ENCODE measurements at places on chromosomes 6 and 20.

DNA sequence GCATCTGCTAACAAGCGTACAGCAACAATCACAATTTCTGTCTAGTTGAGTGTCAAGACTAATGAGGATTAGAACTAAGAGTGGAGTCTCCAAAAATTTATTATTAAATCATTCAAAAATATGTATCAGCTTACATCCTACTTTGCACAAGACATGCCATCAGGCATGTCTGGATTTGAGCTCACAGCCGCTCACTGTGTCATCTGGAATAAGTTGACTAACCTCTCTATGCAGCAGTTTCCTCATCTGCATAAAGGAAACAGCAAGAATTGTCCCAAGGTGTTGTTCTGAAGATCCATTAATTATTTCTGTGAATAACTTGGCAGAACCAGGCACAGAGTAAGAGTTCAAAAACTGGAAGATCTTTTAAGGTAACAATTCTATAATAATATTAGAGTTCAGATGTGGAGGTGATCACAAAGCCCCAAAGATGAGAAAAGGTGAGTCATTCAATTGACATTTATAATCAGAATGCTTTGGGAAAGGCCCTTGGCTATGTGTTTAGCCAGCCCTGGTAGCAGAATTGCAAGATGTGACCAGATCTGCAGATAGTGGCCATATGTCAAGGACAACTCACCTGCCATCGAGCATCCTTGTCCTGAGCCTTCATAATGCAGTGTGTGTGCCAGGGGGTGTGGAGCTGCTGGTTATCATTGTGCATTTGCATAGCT, 264.0 kb downstream of the FOXA2 start:
- H3K27ac ChIP-seq = no peak overlapping the region
- no peaks in the 10 kb centered on the region for H3K4me1 ChIP-seq
- H3K27me3 ChIP-seq = no peaks in the 10 kb centered on the region
- H3K4me3 ChIP-seq = no peak overlapping the region
- no peaks in the 10 kb centered on the region for H3K36me3 ChIP-seq

GRCh38 chr6:162525181-162525580, 202.4 kb downstream of the PRKN start:
- H3K27me3 ChIP-seq = no peaks in the 10 kb centered on the region
- no peaks in the 10 kb centered on the region for H3K36me3 ChIP-seq
- DNase-seq = no peak
- no peak overlapping the region for H3K27ac ChIP-seq
- no peak overlapping the region for H3K4me3 ChIP-seq

DNA sequence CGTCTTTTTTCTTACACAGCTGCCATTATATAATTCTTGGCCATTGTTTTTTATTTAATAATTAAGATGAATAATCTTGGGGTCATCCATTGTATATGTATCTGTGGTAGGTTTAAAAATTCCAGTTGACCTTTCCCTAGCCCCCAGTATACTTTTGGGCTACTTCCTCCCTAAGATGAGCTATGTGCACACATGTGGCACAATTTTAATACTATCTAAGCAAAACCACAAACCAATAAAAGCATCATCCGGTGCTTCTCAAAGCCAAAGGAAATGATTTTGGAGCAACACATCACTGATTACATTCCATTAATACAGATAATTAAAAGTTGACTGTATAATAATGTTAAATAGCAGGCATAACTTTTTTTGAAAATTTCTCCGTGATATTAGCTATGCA, 161.2 kb downstream of the ATXN1 start:
- no peaks in the 10 kb centered on the region for H3K27me3 ChIP-seq
- no peak overlapping the region for H3K4me3 ChIP-seq
- no peaks in the 10 kb centered on the region for H3K36me3 ChIP-seq
- H3K4me1 ChIP-seq = no peaks in the 10 kb centered on the region

DNA sequence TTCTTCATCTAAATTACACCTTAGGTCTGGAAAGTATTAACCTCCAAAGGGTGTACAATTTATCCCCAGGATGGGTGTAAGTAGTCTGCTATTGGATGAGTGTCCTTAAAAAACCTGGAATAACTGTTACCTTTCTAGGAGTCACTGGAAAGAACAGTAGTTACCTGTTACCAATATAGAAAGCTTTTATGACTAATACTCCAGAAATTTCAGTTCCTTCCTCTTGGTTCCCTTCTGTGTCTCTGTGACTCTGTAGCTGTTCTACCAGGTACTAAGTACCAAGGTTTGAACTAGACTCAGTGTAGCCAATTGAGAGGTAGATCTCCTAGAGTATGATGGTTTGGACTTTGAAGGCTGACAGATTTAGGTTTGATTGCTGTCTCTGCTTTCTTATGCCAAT, 47.0 kb upstream of the TBX18 start:
- no peak overlapping the region for H3K4me3 ChIP-seq
- no peaks in the 10 kb centered on the region for H3K27me3 ChIP-seq
- H3K36me3 ChIP-seq = no peaks in the 10 kb centered on the region
- no peaks in the 10 kb centered on the region for H3K4me1 ChIP-seq
